ENCODE measurements at places on chromosomes 4 and X.
A peak's percentile ranks its signal among the peaks of the same experiment; 100 is the strongest.

DNA sequence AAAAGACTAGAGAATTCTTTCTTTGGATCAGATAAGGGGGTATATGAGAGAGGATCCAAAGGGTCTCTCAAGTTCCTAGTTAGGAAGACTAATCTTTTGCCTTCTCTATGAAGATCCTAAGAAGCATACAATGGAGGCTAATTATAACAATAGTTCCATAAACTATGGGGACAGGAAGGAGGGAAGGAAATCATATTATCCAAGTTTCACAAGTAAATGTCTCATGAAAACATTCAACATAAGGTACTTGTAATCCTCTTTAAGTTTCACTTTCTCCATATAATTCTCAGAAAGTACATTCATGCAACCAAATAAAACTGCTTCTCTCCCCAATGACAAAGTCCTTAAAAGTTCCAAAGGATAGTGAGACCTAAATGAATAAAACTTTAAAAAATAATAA is 27.1 kb downstream of the STX18 start:
- DNase-seq, result no peak

GRCh38 chr4:104044369-104044768 is 324.6 kb upstream of the TACR3 start:
- no peak for DNase-seq

DNA sequence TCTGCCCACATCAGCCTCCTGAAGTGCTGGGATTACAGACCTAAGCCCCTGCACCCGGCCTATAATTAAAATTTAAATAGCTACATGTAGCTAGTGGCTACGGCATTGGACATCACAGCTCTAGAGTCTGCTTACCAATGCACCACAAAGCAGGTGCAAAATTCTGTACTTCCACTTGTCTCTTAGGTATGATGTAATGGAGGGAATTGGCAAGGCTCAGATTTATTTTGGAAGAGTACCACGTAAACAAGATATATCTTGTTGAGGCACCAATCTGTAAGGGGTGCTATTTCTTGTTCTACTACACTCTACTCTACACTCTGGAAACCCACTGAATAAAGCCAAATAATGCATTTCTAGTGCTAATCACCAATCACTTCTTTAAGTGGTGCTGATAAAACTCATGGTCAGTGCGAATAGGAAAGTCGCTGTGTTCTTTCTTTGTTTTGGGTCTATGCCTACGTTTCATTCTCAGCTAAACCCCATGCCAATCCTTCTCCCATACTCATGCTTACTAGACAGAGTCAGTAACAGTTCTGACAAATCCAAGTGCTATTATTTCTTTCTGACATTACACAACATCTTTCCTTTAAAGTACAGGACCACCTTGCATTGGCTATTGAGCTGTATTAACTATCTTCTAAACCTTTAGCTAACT is 92.3 kb downstream of the GC start:
- no peak for DNase-seq

- peak; percentile 40 for DNase-seq
Measured at GRCh38 chrX:55907968-55908607, 190.5 kb downstream of the RRAGB start.

GRCh38 chr4:112979881-112980421 is 69.5 kb upstream of the ANK2 start:
- no peak for DNase-seq

- DNase-seq, result peak; percentile 16
Measured at GRCh38 chr4:118842055-118842454, 6.1 kb upstream of the SEC24D start.

DNA sequence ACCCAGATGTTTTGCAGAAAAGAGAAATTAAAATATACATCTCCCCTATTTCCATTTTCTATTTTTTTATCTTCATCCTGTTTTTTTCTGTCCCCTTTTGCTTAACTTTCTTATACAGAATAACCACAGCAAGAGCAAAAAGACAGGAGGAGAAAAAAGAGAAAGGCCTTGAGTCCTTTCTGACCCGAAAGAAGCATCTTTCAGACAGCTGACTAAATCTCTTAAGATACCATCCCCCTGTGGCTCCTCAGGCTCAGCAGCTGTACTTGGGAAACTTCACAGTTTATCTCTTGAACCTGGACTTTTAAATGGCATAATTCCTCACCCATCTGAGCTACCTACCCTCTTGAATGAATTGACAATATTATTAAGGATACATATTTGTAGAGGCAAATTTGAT is 100.2 kb downstream of the FIP1L1 start:
- DNase-seq, result no peak

- DNase-seq, result no peak
Measured at GRCh38 chr4:139175646-139176301, 1.2 kb downstream of the ELF2 start.

DNA sequence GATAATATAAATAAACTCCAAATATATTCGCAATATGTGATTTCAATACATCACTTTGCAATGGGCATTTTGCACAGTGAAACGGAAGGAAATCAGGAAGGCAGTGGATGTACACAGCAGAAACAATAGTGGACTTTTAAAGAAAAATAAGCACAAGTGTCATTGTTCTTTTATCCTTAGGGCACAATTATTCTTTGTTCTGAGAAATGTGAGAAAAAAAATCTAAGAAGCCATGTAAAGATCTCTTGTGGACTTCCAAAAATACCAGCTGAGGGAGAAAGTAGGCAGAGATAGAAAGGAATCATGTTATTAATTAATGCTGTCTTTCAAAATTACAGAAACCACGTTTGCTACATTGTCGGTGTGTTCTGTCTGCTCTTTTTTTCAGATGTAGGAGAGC is 17.6 kb upstream of the PRRG1 start:
- DNase-seq, result no peak

GRCh38 chr4:121336706-121337105 is 44.1 kb downstream of the QRFPR start:
- no peak for DNase-seq

GRCh38 chrX:114584375-114584943 is 573 bp downstream of the HTR2C start:
- DNase-seq, result no peak

DNA sequence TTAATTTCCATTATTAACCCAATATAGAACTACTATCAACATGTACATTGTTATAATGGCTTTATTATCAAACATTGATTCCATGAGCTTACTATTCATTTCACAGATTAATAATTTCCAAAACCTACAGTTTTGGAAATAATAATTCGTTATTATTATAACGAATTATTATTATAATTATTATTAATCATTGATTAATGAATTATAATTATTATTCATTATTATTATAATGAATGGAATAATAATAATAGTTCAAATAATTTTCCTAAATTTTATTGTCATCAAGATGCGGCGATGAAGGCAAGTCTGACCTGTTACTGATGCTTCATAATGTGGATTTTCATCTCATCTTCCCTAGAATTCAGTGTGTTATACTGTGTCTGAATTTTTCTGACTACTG is 22.0 kb downstream of the CTSO start:
- DNase-seq, result no peak

- DNase-seq, result no peak
Measured at GRCh38 chr4:121213940-121214339, 49.8 kb upstream of the TNIP3 start.

DNA sequence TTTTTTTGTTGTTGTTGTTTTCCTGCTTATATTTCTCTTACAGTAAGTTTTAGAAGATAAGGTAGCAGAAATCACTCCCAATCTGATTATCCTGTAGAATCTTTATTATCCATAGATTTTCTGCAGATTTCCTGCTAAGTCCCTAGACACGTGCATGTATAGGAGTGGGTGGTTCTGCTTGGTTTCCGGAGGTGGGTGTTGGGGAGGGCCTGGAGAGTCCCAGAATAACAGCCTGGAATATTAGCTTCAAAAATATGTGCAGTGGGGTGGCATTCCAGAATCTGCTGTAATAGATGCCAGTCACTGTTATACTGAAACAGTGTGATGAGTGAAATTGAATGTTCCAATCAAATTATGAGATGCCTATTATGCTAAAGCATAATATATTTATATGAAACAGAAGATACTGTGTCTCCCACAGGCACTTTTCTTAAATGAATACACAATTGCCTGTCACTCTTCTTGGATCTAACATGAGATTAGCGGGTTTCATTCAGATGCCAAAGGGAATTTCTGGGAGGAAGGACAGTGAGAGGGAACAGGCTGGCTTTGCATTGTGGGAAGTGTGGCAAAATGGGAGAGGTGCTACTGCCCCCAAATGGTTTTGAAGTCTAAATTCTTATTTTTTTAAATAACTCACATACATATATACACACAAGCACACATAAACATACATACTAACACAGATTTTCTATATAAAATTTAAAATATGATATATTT is 37.6 kb downstream of the C4orf50 start:
- no peak for DNase-seq

DNA sequence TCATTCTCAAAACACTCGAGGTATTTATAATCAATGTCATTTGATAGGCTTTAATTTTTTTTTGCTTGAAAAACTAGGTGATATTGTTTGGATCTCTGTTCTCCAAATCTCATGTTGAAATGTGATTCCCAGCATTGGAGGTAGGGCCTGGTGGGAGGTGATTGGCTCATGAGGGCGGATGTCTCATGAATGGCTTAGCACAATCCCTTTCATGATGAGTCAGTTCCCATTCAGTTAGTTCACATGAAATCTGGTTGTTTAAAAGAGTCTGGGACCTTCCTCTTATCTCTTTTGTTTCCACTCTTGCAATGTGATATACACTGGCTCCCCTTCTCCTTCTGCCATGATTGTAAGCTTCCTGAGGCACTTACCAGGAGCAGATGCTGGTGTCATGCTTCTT is 638.7 kb downstream of the DMD start:
- DNase-seq, result no peak

DNA sequence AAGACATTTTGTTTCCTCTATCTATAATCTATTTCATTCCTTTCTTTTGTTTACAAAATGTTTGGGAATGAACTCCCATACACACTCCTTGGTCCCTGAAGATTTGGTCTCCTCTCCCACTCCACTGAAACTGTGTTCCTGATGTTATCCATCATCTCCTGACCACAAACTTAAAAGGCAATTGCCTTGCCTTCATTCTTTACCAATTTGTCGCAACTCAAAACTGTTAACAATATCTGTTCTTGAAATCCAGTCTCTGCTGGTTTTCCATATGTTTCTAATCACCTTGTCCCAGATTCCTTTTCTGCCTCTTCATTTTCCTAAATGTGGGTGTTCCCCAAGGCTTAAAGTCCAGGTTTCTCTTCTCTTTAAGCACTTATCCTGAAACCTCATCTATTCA is 262.2 kb upstream of the TTC29 start:
- no peak for DNase-seq

- DNase-seq, result peak; percentile 19
Measured at GRCh38 chrX:102067966-102068723, 57.3 kb upstream of the TCEAL2 start.

DNA sequence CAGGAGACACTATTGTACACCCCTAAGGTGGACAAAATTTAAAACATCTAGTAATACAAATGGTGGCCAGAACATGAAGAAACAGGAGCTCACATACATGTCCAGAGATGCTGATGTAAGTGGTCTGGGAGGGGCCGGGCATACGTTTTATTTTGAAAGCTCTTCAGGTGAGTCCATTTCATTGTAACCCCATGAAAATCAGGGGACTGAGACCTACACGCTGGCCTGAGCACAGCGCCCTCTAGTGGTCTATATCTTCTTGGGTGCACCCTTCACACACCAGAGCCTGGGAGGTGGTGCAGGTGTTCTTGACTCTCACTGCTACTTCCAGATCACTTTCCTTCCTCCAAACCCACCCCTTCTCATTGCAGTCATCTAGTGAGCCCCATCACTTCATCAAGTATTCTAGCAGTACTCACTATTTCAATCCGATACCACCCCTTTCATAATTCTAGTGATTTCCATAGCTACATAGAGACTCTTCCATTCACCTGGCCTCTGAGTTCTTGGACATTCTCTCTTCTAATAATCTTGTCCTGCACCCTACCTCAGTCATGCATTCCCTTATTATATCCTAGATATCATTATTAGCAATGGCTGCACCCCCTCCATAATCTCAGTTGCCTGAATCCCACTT is 4.3 kb upstream of the TLR6 start:
- DNase-seq, result peak; percentile 46

GRCh38 chr4:110415041-110415440 is 60.9 kb upstream of the ENPEP start:
- DNase-seq, result no peak

DNA sequence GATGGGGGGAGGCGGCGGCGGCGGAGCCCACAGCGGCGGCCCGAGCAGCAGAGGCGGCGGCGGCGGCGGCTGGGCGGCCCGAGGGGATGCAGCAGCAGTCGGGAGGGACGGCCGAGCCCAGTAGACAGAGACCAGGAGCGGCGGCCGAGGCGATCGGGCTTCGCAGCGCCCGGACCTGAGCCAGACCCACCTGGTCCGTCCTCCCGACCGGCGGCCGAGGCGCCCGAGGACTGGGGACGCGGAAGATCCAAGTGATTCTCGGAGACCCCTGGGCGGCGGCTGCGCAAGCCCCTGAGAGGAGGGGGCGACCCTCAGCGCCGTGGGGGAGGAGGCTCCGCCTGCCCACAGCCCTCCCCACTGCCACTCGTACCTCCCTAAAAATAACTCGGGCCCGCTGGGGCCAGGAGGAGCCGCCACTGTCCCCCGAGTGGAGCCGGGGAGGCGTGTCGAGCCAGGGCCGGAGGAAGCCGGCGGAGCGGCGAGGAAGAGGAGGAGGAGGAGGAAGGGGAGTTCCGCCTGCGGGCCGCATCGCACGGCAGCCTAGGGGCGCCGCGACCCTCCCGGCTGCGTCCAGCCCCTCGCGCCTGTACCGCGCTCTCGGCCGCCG is 608 bp downstream of the RAPGEF2 start:
- peak; percentile 11 for DNase-seq

DNA sequence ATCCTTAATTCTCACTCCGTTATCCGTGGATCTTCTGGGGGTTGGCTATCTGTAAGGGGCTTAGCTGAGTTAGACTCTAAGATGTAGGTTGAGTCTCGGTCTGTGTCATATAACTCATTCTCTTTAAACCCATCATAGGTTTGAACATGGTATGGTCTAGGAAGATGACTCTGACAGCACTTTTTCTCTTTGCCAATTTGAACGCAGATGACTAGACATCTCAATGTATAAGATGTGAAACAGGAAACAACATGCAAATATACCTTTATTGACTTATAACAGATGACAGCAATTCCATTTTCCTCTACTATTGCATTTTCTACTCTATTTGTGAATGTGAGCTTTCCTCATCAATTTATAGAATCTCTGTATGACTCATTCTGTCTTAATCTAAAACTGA is 634.8 kb upstream of the MAGEB2 start:
- no peak for DNase-seq

- DNase-seq, result no peak
Measured at GRCh38 chr4:106707776-106708463, 328.2 kb downstream of the DKK2 start.

DNA sequence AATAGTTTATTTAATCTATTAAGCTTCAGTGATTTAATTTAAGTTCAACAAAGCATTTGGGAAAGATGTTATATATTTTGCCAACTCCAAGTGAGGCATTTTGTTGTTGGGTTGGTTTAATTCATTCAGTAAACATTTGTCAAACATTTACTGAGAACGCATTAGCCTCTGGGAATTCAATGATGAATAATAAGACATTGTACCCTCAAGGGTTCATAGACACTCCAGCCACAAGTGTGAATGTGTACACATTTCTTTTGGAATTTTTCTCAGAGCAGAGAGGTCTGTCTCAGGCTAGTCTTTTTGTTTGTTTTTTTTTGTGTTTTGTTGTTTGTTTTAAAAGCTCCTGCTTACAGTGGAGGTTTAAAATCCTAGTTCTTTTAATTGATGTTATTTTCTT is 203.9 kb downstream of the SOWAHB start:
- no peak for DNase-seq

GRCh38 chr4:26252349-26253025 is 68.3 kb upstream of the RBPJ start:
- DNase-seq, result no peak

- no peak for DNase-seq
Measured at GRCh38 chr4:140673729-140674128, 82.5 kb downstream of the TBC1D9 start.
